ENCODE measurements at places on chromosomes 4 and X. TPM values are rescaled to one million over a fixed set of nuclear protein-coding genes. Genes with fewer than 3 reads are reported as not detected.
A peak's percentile ranks its signal among the peaks of the same experiment; 100 is the strongest.

Gene DOCK11
- 30.6 TPM for total RNA-seq

DNA sequence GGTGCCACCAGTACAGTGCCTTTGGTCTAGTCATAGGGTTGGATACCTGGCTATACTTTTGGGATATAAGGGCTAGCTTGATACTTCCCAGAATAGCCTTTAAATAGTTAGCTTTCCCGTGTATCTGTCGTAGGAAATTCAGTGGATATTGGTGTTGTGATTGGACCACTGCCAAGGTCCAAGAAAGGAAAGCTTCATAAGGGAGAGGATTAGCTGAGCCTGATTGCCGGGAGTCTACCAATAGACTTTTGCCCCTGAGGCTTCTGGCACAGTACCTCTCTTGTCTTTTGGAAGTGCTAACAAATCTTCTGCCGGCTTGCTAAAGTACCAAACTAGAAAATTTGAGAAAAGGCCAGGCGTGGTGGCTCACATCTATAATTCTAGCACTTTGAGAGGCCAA, 350.6 kb downstream of the CHIC1 start:
- DNase-seq: no peak
- no peaks in the 10 kb centered on the region for H3K36me3 ChIP-seq
- no peaks in the 10 kb centered on the region for H3K27me3 ChIP-seq
- no peak overlapping the region for H3K27ac ChIP-seq
- H3K4me1 ChIP-seq: no peaks in the 10 kb centered on the region

Gene OPN1MW3
- not detected for total RNA-seq

DNA sequence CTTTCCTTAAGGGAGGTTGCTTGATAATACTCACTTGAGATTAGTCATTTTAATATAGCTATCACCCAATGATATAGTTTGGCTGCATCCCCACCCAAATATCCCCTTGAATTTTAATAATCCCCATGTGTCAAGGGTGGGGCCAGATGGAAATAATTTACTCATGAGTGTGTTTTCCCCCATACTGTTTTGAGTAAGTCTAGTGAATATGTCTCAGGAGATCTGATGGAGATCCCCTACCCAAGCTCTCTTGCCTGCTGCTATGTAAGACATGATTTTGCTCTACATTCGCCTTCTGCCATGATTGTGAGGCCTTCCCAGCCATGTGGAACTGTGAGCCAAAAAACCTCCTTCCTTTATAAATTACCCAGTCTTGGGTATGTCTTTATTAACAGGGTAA, 539.7 kb upstream of the GRID2 start:
- no peaks in the 10 kb centered on the region for H3K27me3 ChIP-seq
- H3K4me1 ChIP-seq: no peaks in the 10 kb centered on the region
- H3K36me3 ChIP-seq: no peaks in the 10 kb centered on the region

Gene RHOXF1
- total RNA-seq: not detected

DNA sequence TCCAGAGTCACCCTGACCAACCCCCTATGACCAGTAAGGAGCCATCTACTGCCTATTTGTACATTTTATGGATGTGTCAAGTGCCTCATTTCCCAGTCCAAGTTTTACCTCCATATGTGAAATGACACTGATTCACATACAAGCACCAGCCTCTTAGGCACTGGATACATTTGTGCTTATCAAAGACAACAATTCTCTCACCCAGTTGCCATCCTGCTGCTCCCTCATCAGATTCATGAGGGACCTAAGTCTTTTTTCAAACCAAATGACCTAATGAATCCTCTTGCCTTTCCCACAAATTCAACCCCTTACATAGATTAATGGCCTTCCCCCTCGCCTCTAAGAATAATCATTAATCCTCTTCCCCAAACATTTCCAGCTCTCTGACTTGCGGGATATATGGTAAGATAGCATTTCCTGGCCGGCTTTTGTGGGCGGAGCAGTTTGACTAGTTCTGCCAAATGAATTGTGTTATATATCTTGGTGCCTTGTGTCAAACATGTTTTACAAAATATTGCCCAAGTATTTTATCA, 233.9 kb downstream of the ARAP2 start:
- no peaks in the 10 kb centered on the region for H3K27me3 ChIP-seq
- H3K36me3 ChIP-seq: no peaks in the 10 kb centered on the region
- H3K27ac ChIP-seq: no peak overlapping the region
- no peak for DNase-seq
- H3K4me1 ChIP-seq: no peaks in the 10 kb centered on the region
- H3K4me3 ChIP-seq: no peak overlapping the region

- H3K27me3 ChIP-seq: no peaks in the 10 kb centered on the region
- no peaks in the 10 kb centered on the region for H3K4me1 ChIP-seq
- no peaks in the 10 kb centered on the region for H3K36me3 ChIP-seq
- DNase-seq: no peak
- no peak overlapping the region for H3K27ac ChIP-seq
- no peak overlapping the region for H3K4me3 ChIP-seq
Observed at GRCh38 chrX:43527801-43528200, 128.3 kb upstream of the MAOA start.

- H3K27me3 ChIP-seq: no peaks in the 10 kb centered on the region
- no peaks in the 10 kb centered on the region for H3K36me3 ChIP-seq
- H3K4me3 ChIP-seq: peak within 1 kb of the TSS; percentile 64
- H3K27ac ChIP-seq: peak within 1 kb of the TSS; percentile 57
- peaks cover 5% of the 10 kb centered on the region for H3K4me1 ChIP-seq
Observed at GRCh38 chrX:136780763-136781162, at the start of gene ARHGEF6. Gene ARHGEF6, minus strand, starts transcription at chrX:136780932. Its CDS starts 50 bp downstream, at chrX:136780882.

Gene DOK7
- total RNA-seq: 36.7 TPM

Gene RPS6KA3
- 24.0 TPM for total RNA-seq

GRCh38 chr4:13920111-13920875, 292.8 kb upstream of the BOD1L1 start:
- no peak for DNase-seq
- H3K36me3 ChIP-seq: no peaks in the 10 kb centered on the region
- no peaks in the 10 kb centered on the region for H3K27me3 ChIP-seq
- no peak overlapping the region for H3K4me3 ChIP-seq
- no peak overlapping the region for H3K27ac ChIP-seq

Gene MAGEB6B
- not detected for total RNA-seq

DNA sequence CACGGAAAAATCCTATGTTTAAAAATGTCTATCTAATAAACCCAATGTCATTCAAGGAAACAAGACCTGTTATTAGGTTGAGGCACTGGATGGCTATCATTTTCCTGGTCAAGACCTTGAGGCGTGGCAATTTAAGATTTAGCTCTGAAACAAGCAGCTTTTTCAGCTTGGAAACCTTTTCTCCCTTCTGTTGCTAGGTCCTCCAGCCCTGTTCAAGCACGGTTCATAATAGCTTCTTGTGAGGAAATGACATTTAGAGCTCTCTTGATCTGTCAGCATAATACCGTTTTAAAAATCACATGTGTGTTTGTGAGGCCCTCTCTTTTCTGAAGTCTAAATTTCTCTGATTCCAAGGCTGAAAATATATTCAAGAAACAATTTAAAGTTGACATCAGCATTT, 133.6 kb upstream of the GRPR start:
- H3K4me3 ChIP-seq: no peak overlapping the region
- H3K4me1 ChIP-seq: no peaks in the 10 kb centered on the region

Gene CNKSR2
- 10.4 TPM for total RNA-seq

- no peak for DNase-seq
- H3K27me3 ChIP-seq: no peaks in the 10 kb centered on the region
- H3K4me1 ChIP-seq: no peaks in the 10 kb centered on the region
- H3K27ac ChIP-seq: no peak overlapping the region
- H3K4me3 ChIP-seq: no peak overlapping the region
Observed at GRCh38 chrX:24659106-24659505, 12.0 kb upstream of the PCYT1B start.

DNA sequence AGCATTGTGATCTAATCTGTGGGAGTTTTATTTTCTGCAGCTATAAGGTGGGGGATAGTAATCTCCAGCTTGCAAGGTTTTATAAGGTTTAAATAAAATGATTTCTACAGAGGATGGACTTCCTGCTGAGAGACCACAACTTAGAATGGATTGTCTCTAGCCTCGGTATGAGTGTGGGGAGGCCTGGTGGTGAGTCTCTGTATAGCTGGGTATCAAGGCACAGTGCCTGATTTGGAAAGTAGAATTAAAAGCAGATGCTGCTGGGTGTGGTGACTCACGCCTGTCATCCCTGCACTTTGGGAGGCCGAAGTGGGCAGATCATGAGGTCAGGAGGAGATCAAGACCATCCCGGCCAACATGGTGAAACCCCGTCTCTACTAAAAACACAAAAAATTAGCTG, 162.0 kb upstream of the GATB start:
- no peak overlapping the region for H3K27ac ChIP-seq
- H3K36me3 ChIP-seq: no peaks in the 10 kb centered on the region
- no peak for DNase-seq
- no peaks in the 10 kb centered on the region for H3K27me3 ChIP-seq
- H3K4me1 ChIP-seq: no peaks in the 10 kb centered on the region

- H3K4me3 ChIP-seq: no peak overlapping the region
- no peaks in the 10 kb centered on the region for H3K4me1 ChIP-seq
- no peaks in the 10 kb centered on the region for H3K36me3 ChIP-seq
- no peak for DNase-seq
- H3K27ac ChIP-seq: no peak overlapping the region
Observed at GRCh38 chrX:95291561-95291960, 1393.1 kb upstream of the DIAPH2 start.

- H3K36me3 ChIP-seq: no peaks in the 10 kb centered on the region
- no peak for DNase-seq
- H3K27me3 ChIP-seq: peaks cover 1% of the 10 kb centered on the region
- no peaks in the 10 kb centered on the region for H3K4me1 ChIP-seq
- H3K4me3 ChIP-seq: no peak overlapping the region
Observed at GRCh38 chr4:579543-580175, 3.6 kb upstream of the TMEM271 start.

DNA sequence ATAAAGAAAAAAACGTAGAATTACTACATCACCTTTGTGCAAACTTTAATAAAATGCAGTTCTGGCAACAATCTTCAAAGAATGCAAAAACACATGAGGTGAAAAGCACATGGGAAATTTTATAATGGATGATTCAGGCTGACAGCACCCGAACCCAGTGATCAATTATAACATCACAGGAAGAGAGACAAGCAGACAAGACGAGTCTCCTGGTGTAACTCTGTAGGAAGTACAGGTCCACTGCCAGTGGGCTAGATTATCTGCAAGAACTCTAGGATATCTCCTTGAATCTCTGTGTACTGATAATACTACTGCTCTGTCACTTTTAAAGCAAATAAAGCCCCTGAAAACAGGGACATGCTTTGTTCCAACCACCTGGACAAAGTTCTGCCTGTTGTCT, 58.9 kb upstream of the NXF3 start:
- no peaks in the 10 kb centered on the region for H3K27me3 ChIP-seq
- DNase-seq: no peak
- H3K36me3 ChIP-seq: no peaks in the 10 kb centered on the region
- H3K27ac ChIP-seq: no peak overlapping the region
- no peaks in the 10 kb centered on the region for H3K4me1 ChIP-seq

GRCh38 chr4:82903737-82904136, 3.2 kb downstream of the THAP9 start:
- no peak overlapping the region for H3K27ac ChIP-seq
- no peak overlapping the region for H3K4me3 ChIP-seq
- no peaks in the 10 kb centered on the region for H3K27me3 ChIP-seq
- peaks cover 3% of the 10 kb centered on the region for H3K4me1 ChIP-seq

Gene H2BW2
- not detected for total RNA-seq

GRCh38 chrX:119398587-119398973, 556 bp upstream of the SLC25A43 start:
- H3K4me3 ChIP-seq: peak overlapping the region; percentile 83
- H3K27ac ChIP-seq: peak overlapping the region; percentile 71
- DNase-seq: no peak
- no peaks in the 10 kb centered on the region for H3K27me3 ChIP-seq
- peaks cover 9% of the 10 kb centered on the region for H3K4me1 ChIP-seq

- DNase-seq: no peak
- H3K4me1 ChIP-seq: peaks cover 10% of the 10 kb centered on the region
- H3K27me3 ChIP-seq: no peaks in the 10 kb centered on the region
Observed at GRCh38 chr4:3434881-3435685, 6.7 kb upstream of the HGFAC start.

DNA sequence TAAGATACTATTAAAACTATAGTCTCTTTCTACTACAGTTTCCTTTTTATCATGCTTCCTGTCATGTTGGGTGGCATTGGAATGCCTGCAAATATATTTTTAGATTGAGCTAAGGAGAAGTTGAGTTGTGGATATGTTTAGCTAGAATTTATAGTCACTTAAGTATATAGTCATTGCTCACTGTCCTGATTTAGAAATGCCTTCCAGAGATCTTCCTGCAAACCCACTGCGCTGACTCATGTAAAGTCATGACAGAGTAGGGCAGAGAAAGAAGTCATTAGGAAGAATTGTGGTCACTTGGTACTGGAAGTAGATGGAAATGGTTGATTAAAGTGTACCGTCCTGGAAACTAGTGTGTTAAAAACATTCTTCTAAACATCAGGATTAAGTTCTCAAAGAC, 490.3 kb upstream of the PABPC4L start:
- H3K27ac ChIP-seq: no peak overlapping the region
- no peaks in the 10 kb centered on the region for H3K27me3 ChIP-seq
- H3K36me3 ChIP-seq: no peaks in the 10 kb centered on the region

Gene GAGE12E
- total RNA-seq: not detected

DNA sequence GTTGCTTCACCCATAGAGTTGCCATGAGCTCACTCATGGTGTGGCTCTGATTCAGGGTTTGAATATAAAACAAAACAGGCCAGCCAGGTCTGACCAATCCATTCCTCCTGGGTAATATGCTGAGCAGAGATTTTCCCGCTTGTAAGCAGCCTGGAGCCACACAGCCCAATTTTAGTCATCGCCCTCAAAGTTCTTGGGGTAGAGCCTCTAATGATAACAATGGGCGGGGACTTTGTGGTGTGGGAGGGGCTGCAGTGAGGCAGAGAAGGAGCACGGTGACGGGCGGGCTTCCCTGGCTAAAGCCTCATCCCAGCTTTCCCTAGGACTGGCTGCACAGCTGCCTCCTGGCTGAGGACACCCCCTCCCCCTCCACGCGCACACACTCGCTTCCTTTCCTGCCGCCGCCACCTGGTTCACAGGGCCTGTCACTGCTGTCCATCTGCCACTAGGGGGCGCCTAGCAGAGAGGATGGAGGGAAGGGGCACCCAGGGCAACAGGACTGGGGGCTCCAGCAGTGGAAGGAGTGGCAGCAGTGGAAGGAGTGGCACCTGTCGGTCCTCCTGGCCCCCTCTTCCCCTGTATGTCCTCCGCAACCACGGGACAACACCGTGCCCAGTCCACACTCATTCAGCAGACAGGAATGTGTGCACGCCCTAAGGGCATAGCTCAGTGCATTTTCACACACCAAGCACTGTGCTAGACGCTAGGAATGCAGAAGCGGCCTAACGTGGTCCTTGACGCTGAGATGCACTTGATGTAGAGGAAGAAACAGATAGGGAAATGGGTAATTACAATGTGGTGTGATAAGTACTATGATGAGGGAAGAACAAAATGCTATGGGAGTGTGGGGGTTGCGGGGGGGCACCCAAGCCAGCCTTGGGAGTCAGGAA, 26.8 kb downstream of the PRPS1 start:
- no peak for DNase-seq
- H3K4me3 ChIP-seq: peak overlapping the region; percentile 50
- H3K4me1 ChIP-seq: no peaks in the 10 kb centered on the region
- no peaks in the 10 kb centered on the region for H3K36me3 ChIP-seq

Measured in thoracic aorta (tissue), 2 donors.